EL (cell line): ENCODE measurements at places on chromosomes 2 and 18.

GRCh38 chr2:85183479-85183878, 50.3 kb downstream of the TCF7L1 start:
- peak; percentile 42 for DNase-seq

- no peak for DNase-seq
Measured at GRCh38 chr2:196205881-196206435, 34.6 kb upstream of the STK17B start.

DNA sequence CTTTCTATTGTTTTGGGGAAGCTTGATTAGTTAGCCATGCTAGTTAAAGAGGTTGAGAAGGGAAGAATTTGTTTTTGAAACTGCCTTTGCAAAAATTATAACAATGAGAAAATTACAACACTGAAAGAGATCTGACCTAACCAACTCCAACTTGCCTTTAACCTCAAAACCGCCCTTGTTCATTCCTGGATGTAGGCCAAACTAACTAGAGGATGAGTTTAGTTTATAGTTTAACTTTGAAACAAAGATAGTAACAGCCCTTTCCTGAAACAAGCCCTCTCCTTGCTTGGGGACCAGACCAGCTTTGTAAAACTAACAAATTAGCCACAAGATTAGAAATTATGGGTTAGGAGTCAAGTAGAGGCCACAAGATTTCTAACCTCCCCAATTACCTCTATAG, 713.9 kb downstream of the CPS1 start:
- DNase-seq, result no peak

- no peak for DNase-seq
Measured at GRCh38 chr18:22974707-22975106, 41.6 kb downstream of the RBBP8 start.

DNA sequence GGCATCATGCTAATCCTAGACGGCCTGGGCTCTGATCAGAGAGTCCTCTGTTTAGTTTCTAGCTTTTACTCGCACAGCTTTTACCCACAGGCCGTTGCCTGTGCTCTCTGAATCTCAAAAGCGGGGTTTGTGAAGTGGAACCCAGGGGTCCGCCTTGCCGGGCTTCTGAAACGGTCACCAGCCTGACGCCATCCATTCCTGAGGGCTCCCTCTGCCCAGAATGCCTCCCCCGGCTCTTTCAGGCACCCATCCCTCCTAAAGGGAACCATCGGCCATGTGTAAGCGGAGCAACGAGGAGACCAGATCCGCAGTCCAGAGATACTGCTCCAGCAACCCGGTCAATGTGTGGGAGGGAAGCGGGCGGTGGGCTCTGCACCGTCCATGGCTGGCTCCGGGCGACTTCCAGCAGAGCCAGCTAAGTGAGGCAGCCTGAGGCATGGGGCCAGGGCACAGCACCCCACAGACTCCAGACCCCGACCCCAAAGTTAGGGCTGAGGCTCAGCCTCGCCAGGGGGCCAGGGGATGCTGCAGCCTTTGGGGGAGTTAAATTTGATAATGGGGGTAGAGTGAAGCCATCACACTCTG, 28.8 kb downstream of the SALL3 start:
- no peak for DNase-seq

DNA sequence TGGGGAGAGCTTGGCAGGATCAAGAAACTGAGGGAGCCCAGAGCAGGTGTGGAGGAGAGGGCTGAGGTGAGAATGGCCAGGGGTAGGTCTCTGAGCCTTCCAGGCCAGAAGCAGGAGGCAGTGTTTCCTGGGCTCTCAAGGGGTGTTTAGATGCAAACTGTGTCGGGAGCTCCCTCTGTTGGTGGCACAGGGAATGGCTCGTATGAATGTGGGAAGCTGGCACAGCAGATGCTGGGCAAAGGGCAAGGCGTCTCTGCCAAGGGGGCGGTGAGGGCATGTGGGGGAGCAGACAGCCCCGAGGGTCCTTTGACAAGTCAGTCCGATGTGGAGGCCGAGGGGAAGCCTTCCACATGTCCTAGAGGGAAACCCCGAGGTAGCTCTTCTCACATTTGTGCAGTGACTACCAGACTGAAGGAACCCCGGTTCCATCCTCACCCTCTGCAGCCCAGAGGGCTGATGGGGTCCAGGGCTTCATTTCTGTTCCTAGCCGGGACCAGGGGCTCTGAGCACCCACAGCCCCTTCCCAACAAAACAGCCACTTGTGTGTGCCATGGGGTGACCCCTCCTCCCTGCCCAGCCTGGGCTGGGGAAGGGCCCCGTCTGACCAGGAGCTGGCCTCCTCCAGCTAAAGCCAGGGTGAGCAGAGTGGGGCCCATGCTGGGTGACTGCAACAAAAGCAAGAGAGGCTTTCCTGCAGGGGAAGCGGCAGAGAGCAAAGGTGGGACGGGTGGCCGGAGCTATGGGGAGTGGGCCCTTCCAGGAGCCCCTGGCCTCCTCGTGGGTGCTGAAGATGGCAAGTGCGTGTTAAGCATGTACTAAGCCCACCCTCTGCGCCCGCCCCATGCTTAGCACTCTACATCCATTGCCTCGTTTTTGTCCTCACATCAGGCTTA, 103.4 kb downstream of the SEPTIN10 start:
- peak; percentile 77 for DNase-seq

DNA sequence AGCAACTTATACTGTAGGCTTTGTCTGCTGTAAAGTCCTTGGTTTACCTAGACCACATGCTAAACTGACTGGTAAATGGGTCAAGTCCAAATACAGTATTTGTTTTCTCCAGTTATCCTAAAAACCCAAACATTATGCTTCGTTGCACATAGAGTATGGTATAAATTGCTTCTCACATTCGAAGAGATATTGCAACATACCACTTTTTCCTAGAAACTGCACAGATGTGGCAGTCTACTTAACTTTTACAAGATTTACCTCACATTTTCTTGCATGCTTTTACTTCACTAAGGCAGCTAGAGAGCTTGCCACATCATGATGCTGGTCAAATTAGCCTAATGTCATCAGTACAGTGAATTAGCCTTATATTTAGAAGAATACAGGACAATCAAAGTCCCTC, 66.0 kb upstream of the SCN7A start:
- no peak for DNase-seq

- peak; percentile 71 for DNase-seq
Measured at GRCh38 chr2:65232636-65233035, 5.0 kb downstream of the ACTR2 start.

GRCh38 chr2:75317316-75317715, 118.0 kb upstream of the TACR1 start:
- peak; percentile 6 for DNase-seq

- DNase-seq, result no peak
Measured at GRCh38 chr18:36496022-36496421, 198.5 kb downstream of the FHOD3 start.

DNA sequence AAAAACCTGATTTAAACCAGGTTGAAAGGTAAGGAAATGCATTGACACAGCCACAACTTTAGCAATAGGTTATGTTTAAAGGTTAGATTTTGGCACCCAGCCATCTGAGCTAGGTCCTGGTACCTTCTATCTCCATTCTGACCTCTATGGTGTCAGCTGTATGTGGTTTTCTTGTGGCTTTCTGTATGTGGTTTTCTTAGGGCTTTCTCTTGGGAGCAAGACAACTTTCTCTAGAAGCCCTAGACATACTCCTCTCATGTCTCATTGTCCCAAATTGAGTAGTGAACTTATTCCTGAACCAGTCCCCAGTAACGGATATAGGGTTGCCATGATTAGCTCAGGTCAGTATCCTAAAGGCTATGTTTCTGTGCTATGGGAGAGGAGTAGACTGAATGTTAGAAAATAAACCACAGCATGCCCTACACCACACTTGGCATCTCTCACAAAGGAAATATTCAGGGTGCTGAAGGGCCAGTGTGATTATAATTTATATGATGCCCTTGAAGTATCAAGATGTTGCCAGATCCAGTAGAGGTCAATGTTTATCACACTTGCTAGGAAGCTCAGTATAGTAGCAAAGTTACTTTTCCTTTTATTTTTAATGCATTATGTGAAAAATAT, 176.1 kb downstream of the CAPN13 start:
- DNase-seq, result no peak

- DNase-seq, result no peak
Measured at GRCh38 chr2:76640905-76641304, 881.3 kb downstream of the LRRTM4 start.

DNA sequence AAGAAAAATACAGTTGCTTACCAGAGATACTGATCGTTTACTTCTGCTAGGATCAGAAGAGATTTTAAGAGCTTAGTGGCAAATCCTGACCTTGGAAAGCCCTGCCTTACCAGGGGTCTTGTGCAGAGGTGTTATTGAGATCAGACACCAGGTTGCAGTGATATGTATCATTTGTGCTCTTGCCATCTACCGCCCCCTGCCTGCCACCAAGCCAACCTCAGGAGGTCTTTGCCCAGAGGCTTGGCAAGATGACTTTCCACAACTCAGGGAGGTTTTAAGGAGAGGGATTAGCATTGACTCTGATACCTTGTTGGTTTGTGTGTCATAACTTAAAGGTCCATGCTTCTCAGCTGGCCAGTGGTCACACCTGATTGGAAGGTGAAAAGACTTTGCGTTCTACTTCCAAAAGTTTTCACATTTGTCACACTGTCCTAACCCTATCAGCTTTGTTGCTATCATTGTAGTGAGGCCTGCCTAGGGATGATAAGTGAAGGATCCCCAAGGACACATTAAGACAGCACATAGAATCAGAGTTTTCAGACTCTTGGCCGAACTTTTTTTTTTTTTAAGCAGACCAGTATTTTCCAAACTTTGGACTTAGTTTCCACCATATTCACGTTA, 46.2 kb upstream of the MGAT5 start:
- DNase-seq, result peak; percentile 43

DNA sequence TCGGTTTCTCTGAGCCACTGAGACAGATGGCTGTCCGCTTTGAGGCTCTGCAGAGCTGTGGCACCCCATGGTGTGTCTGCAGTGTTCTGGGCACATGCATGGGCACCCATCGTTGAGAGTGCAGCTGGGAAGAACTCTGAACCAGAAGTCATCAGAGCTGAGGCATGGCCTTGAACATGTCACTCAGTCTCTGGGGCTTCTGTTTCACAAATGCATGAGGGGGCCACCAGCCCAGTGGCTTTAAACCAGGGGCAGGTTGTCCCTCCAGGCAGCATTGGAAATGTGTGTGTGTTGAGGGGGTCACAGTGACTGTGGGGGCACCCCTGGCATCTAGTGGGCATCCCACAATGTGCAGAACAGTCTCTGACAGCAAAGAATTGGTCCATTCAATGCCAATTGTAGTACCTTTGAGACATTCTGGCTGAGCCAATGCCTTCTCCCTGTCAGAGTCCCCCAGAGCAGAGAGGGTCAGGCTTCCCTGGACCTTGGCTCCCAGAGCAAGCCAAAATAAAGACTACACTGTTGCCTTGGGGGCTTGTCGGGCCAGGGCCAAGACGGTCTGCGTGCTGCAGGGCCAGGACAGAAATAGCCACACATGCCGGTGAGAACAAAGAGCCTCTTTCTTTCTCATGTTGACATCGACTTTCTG, 9.3 kb upstream of the PSMD1 start:
- no peak for DNase-seq

GRCh38 chr2:10919771-10920621, 8.3 kb downstream of the KCNF1 start:
- no peak for DNase-seq

DNA sequence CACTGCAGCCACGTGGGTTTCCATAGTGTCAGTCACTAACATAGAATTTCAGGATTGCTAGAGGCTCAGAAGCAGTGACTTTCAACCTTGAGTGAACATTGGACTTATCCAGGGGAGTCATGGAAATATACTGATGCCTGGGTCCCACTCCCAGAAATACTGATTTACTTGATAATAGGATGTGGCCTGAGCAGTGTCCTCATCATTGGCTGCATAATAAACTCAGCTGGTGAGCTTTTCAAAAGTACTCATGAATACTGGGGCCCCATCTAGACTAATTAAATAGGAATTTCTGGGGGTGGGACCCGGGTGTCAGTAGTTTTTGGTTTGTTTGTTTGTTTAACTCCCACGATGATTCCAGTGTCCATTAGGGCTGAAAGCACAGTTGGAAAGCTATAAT, 141.4 kb downstream of the COL4A4 start:
- DNase-seq, result peak; percentile 60

- no peak for DNase-seq
Measured at GRCh38 chr2:24857746-24858145, 62.3 kb downstream of the ADCY3 start.

GRCh38 chr2:96507957-96508520, 2.9 kb upstream of the NEURL3 start:
- peak; percentile 58 for DNase-seq

DNA sequence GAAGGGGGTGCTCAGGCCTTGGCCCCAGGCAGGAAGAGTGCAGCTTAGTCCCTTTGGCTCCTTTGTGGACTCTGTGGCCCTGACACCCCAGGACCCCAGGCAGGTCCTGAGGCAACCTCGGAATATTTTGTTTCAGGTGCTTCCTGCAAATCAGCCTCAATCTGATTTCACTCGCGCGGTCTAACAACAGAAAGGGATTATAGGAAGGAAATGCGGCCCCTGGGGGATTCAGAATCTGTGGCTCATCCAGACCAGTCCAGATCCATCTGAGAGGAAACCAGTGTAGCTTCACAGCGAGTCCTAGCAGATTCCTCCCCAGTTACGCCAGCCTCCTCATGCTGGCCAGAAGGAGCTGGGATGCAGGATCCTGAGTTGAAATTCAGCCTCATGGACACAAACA, 59.5 kb upstream of the YWHAQ start:
- no peak for DNase-seq

GRCh38 chr18:37361335-37362157, 204.1 kb downstream of the CELF4 start:
- no peak for DNase-seq

- no peak for DNase-seq
Measured at GRCh38 chr2:6081955-6082624, 389.9 kb downstream of the SOX11 start.

DNA sequence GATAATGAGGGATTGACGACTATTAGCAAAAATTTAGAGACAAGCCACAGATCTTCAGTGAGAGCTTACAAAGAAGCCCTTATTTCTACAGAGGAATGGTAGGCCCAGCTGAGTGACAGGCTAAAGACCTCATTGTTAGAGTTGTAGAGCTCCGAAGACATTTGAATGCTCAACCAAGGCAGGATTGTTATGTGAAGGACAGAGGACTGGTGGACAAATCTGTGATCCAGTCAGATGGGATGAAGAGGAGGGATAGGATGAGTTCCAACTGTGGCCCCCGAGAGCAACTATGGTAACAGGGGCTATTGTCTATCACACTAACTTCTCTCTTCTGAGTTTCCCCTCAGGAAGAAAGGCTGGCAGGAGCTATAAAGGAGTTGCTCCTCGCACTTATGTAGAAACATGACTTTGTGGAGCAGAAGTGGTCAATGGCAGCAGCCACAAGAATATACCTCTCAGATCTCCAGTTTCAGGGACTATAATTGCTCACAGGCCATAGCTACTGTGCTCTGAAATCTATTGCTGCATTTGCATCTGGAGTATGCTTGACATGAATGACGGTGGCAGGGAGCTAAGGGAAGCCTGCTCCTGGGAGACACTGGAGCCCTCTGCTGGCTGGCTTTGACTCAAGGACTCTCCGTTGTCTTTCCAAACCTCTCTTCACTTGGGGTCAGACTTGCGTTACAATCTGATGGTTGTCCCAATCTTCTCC, 50.3 kb upstream of the GREB1L start:
- DNase-seq, result peak; percentile 63
